Adipocyte (in vitro differentiated cells): ENCODE measurements at places on chromosomes 3 and 15.

DNA sequence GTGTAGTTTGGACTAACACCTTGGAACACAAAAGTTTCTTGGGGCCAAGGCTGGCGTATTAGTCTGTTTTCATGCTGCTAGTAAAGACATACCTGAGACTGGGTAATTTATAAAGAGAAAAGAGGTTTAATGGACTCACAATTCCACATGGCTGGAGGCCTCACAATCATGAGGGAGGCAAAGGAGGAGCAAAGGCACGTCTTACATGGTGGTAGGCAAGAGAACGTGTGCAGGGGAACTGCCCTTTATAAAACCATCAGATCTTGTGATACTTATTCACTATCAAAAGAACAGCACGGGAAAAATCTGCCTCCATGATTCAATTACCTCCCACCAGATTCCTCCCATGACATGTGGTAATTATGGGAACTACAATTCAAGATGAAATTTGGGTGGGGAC lies 9.4 kb upstream of the CCR2 start:
- no peak for DNase-seq

DNA sequence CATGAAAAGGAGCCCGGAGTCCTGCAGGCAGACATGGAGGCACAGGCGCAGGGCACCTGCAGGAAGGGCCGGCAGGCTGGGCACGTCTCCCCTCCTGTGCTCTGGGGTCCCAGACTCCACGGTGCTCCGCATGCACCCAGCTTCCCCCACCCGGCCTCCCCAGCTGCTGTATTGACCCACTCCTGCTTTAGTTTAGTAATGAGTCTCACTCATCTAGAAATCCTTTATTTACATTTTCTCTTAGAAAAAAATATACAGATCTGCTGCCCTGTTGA lies 8.5 kb downstream of the MESP2 start:
- DNase-seq: no peak

GRCh38 chr3:82093641-82094040 lies 332.2 kb upstream of the GBE1 start:
- DNase-seq: no peak

DNA sequence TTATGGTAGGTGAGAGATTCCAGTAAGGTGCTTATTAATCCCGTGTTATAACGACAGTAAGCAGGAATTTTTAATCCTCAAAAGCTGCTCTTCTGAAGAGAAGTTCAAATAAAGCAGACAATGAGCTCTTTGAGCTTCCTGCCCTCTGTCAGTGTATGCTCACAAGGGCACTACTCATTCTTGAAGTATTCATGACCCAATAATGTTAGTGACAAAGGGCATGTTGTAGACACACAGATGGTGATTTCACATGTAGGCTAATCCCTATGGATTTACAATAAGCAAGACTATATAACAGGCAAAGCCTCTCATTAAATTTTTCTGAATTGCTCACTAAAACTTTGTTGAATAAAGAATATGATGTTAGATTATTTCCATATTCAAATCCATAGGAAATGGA lies 578.6 kb downstream of the RSL24D1 start:
- DNase-seq: no peak

GRCh38 chr15:75694241-75695182 lies 18.1 kb downstream of the CSPG4 start:
- DNase-seq: peak; percentile 97

GRCh38 chr3:36444909-36445308 lies 64.6 kb downstream of the STAC start:
- peak; percentile 15 for DNase-seq

GRCh38 chr3:152269056-152269830 lies 514 bp downstream of the MBNL1 start:
- DNase-seq: peak; percentile 89

GRCh38 chr15:48315041-48315440 lies 16.2 kb upstream of the DUT start:
- DNase-seq: no peak

DNA sequence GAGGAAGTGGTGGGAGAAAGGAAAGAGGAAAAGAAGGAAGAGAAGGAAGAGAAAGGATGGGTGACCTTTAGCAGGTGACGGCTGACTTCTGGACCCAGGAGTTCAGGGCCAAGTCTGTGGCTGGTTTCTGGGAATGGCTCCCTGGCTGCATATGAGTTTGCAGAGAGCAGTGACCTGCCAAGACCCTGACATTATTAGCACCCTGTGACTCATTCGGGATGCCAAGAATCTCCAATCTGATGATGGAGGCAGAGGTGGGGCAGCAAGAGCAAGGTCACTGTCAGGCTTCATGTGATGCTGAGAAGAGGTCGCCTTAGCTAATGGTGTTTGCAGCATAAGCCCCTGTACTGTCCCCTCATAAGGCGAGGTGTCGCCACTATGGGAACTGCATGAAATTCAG lies 42.6 kb downstream of the MYZAP start:
- DNase-seq: no peak

GRCh38 chr3:56126632-56127031 lies 341.6 kb downstream of the ERC2 start:
- DNase-seq: no peak

DNA sequence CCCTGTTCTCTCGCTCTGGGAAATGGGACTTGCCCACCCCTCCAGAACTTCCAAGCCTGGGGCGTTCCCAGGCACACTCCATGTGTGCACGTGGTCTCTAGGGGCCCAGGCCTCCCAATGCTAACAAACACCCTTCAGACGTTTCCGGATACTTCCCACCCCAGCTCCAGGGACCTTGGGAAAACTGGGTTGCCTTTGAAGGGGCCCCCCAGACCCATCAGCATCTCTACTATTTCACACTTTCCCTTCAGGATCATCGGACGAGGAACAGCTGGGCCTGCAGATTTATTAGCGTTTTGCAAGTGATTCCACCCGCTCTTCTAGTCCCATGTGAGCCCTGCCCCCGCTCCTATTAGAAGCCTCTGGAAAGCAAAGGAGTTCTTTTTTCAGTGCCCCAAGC lies 63.2 kb downstream of the MAGEF1 start:
- DNase-seq: no peak

DNA sequence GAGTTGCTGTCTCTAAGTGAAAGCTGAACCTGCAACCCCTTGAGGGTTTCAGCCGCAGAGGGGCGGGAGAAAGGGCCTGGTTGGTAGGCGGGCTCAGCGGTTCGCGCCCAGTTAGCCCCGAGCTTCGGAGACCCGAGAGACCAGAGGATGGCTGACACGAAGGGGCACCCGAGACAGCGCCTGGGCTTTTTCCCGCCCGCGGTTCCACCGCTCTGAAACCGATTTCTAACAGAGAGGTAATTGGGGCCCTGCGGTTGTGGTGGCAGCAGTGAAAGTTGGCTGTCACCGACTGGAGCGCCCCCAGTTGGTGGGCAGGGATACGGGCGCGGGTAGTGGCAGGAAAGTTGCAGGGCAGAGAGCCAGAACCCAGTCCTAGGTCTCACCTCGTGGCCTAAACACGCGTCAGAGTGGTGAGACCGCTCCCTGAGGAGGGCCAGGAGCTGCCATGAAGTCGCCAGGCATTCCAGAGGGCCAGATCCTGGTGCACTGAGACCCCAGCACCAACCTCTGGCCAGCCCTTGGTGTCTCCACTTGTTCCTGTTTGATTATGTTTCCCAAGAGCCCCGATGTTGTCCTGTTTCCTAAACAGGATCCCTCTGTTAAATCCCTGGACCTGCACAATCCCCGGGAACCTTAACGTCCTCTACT lies 625 bp upstream of the ELL3 start:
- DNase-seq: peak; percentile 91

DNA sequence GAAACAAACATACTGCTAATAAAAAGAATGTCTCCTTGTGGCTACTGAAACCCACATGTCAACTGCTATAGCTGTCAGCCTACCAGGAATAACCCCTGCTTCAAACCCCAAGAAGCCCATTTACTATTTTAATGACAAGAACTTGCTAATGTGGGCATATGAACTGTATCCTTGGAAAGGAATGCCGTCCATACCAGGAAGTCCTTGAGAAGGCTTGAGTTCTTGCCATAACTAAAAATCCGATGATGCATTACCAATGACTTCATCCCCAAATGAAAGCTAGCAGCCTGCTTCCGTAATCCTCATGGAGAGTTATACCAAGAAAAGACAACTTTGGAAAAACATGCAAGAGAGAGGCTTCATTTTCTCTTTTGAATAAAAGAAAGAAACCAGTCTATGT lies 34.8 kb downstream of the MINDY4B start:
- DNase-seq: peak; percentile 73

- peak; percentile 80 for DNase-seq
Observed at GRCh38 chr3:46629551-46630517, 17.5 kb downstream of the FAM240A start.

GRCh38 chr3:167051421-167051820 lies 328.7 kb downstream of the ZBBX start:
- DNase-seq: no peak

GRCh38 chr3:193630005-193630404 lies 37.0 kb downstream of the OPA1 start:
- no peak for DNase-seq

DNA sequence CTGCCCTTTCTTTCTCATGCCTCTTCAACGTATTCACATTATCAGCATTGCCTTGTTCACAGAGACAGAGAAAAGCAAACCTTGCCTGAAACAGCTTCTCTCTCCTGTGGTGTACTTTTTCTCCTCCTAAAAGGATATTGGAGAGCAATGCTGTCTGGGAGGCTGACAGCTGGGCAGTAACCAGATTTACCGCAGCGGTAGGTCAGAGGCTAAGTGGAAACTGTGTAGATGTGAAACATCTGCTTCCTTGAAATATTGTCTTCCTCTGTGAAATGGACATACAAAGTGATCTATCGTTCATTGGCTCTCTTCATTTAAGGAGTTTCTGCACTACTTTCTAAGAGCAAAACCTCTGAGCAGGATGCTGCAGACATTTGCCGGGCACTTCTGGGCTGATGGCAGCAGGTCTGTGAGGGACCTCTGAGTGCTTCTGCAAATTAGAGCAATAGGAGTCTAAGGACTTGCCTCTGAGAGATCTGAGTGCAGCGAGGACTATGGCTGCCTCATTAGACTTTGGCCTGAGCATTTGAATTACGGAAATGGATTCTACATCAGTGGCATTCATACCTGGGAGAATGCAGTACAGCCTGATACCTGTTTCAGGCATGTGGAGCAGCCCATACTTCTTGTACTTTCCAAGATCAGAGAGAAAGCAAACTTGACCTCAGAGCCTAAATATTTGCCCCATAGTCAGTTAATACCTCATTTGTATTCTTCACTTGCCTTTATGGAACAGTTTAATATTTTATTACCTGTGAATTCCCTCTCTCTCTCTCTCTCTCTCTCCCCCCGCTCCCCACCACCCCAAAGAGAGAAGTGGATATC lies 260.5 kb upstream of the TPRG1 start:
- no peak for DNase-seq

GRCh38 chr3:45125550-45126026 lies 20.6 kb downstream of the CDCP1 start:
- DNase-seq: no peak

DNA sequence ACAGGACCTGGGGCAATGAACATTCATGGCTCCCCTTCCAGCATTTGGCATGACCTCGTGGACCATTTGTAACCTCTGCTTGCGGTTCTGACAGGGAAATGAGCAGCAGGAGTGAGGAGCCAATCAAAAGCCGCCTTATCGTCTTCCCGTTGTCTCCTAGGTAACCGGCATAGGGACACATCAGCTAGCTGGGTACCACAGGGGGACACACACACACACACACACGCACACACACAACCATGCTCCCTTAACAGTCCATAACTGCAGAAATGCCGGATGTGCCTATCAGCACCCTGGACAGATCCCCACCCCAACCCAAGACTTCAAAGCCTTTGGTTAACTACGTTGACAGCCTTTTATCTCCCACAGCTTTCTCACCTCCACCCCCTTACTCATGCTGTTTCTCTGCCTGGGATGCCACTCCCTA lies 53.4 kb upstream of the CCDC174 start:
- peak; percentile 52 for DNase-seq

DNA sequence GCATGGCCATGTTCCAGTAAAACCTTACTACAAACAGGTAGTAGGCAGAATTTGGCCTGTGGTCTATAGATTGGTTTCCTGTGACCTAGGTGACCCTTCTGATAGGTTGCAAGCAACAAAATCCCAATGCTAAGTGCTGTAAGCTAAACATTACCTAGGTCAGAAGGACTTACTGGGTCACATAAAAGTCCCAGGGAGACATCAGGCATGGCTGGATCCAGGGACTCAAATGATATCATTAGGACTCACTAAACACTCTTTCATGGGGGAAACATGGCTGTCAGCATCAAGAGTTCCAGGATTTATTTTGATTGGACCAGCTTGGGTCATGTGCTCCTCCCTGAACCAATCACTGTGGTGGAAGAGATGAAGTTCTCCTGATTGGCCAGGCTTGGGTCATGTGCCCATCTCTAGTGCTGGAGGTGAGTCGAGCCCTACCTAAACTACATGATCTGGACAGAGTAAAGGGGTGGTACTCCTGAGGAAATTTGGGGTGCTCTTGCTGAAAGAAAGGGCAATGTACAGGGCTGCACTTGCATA lies 16.8 kb upstream of the SLC6A1 start:
- DNase-seq: no peak

- peak; percentile 97 for DNase-seq
Observed at GRCh38 chr15:32682569-32682968, 35.2 kb upstream of the GREM1 start.

- no peak for DNase-seq
Observed at GRCh38 chr3:13258986-13259514, 161.1 kb downstream of the NUP210 start.

DNA sequence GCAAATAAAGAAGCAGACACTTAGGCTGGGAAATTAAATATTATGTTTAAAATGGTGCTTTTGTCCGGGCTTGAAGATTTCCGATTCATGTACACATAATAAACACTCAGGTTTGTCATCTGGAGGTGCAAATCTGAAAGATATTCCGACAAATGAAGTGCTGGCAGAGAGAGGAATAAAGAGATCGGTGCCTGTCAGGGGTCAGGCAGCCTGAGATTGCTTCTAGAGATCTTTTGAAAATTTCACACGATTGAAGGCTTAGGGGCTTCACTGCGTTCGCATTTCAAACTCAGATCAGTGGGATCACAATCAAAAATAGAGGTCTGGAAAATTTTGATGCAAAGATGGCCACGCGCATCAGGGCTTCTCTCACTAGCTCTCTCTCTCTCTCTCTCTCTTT lies 33.2 kb downstream of the NR2F2 start:
- no peak for DNase-seq

DNA sequence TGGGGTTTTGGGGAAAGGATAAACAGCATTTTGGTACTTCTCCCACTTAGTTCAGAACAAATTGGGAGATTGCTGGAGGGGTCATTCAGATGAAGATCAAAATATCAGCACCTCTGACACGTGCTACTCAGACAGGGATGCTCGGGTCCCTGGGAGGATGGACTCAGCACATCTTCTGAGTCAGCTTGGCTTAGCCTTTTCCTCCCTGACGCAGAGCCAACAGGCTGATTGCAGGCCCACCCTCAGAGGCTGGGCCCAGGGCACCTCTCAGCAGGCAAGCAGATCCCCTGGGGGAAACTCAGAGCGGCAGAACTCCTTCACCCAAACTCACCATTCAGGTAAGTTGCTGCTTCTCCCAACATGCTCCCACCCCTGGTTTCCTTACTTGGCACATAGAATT lies 304.9 kb downstream of the TLE3 start:
- DNase-seq: no peak

DNA sequence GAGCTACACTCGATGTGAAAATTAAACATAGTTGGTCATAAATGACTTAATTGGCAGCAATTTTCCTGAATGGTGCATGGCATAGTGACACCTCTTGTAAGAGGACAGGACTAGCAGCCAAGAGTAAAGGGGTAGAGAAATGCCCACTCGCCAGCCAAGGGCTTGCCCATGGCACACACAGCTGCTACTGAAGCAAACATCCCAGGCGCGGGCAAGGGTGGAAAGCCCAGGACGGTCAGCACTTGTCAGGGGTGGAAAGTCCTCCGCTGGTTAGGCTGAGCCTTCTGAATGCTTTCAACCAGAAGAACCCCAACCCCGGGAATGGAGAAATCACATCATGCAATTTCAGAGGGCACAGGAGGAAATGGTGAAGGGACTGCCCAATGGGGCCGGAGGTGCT lies 31.6 kb downstream of the BDH1 start:
- DNase-seq: no peak
